LNCaP clone FGC (cell line): ENCODE measurements at places on chromosomes 6 and 20.

- DNase-seq: no peak
These were observed 20.9 kb upstream of the STK35 start for GRCh38 chr20:2080532-2081224.

- DNase-seq: no peak
These were observed 373.4 kb upstream of the EPHA7 start for GRCh38 chr6:93792746-93793145.

DNA sequence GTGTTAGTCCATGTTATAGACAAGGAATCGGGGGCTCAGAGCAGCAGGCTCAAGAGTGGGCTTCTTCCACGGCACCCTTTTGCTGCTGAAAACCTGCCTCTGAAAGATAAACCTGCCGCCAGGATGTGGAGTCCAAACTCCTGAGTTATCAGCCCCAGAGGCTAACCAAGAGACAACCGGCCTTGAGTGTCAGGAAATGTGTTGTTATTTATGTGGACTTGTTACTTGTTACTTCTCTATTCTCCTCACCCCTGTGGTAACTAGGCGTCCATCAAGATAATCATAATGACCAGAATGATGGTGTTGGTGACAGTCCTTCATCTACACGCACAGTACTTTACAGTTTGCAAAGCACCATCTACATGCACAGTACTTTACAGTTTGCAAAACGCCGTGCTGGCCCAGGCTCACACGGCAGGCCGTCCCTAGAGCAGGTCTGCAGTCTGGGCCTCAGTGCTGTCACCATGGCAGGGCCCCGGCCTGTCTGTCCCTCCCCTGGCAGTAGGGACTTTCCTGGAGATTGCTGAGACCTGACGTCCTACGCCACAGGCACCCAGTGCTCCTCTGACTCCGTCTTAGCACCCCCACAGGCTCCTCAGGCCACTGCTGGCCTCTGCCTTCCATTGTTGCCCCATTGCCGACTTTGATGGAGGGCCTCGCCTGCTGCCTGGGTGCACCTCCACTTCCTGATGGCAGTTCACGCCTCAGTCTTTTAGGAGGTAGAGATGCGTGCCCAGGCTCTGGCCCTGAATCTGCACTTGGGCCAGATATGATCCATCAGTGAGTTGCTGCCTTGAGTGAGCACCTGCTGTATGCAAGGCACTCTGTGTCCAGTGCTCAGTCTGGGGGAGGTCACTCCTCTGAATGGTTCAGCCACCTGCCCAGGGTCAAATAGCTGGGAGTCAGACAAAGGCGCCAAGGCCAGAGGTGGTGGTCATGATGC, 9.1 kb upstream of the BPIFB4 start:
- DNase-seq: no peak

DNA sequence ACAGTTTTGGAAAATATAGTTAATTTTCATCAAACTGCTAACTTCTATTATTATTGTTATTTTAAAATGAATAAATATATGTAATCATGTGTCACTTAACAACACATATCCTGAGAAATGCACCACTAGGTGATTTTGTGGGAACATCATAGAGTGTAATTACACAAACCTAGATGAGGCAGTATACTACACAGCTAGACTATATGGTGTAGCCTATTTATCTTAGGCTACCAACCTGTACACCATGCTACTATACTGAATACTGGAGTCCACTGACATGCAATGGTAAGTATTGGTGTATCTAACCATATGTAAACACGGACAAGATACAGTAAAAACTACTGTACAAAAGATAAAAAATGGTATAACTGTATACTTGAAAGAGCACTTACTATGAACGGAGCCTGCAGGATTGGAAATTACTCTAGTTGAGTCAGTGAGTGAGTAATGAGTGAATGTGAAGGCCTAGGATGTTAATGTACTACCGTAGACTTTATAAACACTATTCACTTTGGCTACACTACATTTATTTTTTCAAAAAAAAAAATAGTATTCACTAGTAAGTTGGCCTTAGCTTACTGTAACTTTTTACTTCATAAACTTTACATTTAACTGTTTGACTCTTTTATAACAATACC, 72.4 kb downstream of the ASCC3 start:
- no peak for DNase-seq

GRCh38 chr20:50138120-50138478, 15.4 kb downstream of the PEDS1 start:
- no peak for DNase-seq

GRCh38 chr20:10634683-10635411, 39.0 kb downstream of the JAG1 start:
- no peak for DNase-seq

DNA sequence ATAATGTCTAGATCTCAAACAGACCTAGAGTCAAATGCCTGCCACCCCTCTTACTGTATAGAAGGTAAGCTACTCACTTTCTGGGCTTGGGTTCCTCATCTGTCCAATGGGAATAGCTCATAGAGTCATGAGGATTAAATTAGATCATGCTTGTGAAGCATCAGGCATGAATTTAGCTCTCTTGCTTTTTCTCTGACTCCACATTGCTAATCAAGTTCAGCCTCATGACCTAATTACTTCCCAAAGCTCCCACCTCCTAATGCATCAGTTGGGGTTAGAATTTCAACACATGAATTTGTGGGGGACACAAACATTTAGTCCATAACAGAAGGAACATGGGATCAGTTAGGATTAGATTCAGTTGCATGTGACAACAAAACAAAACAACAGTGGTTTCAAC, 4.6 kb upstream of the DDX27 start:
- DNase-seq: no peak
